Natural killer cell treated with Interleukin-12 subunit alpha and Interleukin-12 subunit beta and Interleukin-15 and Interleukin-18, amount 100 ng/mL, for 72 hours (primary cell): ENCODE measurements at places on chromosomes 4 and X. TPM values are rescaled to one million over a fixed set of nuclear protein-coding genes. Genes with fewer than 3 reads are reported as not detected.

The TMEM33 gene
- 78.1 TPM for total RNA-seq

The ADAM29 gene
- total RNA-seq = not detected

The FHL1 gene
- total RNA-seq = 6.7 TPM

The RS1 gene
- not detected for total RNA-seq

The PABPC1L2A gene
- not detected for total RNA-seq

The TET2 gene
- 39.2 TPM for total RNA-seq

The RBM47 gene
- 15.4 TPM for total RNA-seq

DNA sequence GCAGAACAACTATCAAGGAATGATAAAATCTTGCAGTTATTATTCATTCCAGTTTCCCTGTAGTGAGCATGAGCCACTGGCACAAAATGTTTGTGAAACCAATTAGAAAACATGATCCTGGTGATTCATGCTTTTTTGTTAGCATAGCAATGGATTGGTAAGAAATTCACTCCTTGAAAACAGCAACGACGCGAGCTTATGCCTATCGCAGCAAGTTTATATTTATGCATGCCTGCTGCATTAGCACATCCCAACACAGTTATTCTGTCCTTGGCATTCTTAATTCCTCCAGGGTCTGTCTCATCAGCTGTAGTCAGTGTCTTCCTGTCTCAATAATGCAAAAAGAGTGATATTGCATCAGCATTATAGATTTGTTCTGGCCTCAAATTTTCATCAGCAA, 975.9 kb downstream of the STIM2 start:
- H3K27me3 ChIP-seq = no peaks in the 10 kb centered on the region
- H3K4me3 ChIP-seq = no peak overlapping the region
- DNase-seq = no peak
- H3K27ac ChIP-seq = no peak overlapping the region
- no peaks in the 10 kb centered on the region for H3K36me3 ChIP-seq

GRCh38 chr4:74619931-74620702, 174.2 kb downstream of the BTC start:
- no peak for DNase-seq
- H3K36me3 ChIP-seq = no peaks in the 10 kb centered on the region
- no peak overlapping the region for H3K4me3 ChIP-seq
- H3K4me1 ChIP-seq = peaks cover 11% of the 10 kb centered on the region

- H3K4me3 ChIP-seq = no peak overlapping the region
- DNase-seq = no peak
- H3K4me1 ChIP-seq = peaks cover 6% of the 10 kb centered on the region
- peaks cover 4% of the 10 kb centered on the region for H3K36me3 ChIP-seq
- H3K27me3 ChIP-seq = peaks cover 54% of the 10 kb centered on the region
- H3K27ac ChIP-seq = no peak overlapping the region
These were observed 22.8 kb upstream of the SH3RF1 start for GRCh38 chr4:169293343-169294176.

GRCh38 chr4:10348241-10348640, 109.0 kb downstream of the ZNF518B start:
- H3K27me3 ChIP-seq = peaks cover 30% of the 10 kb centered on the region
- no peak for DNase-seq
- no peaks in the 10 kb centered on the region for H3K36me3 ChIP-seq
- H3K4me1 ChIP-seq = no peaks in the 10 kb centered on the region
- no peak overlapping the region for H3K27ac ChIP-seq

DNA sequence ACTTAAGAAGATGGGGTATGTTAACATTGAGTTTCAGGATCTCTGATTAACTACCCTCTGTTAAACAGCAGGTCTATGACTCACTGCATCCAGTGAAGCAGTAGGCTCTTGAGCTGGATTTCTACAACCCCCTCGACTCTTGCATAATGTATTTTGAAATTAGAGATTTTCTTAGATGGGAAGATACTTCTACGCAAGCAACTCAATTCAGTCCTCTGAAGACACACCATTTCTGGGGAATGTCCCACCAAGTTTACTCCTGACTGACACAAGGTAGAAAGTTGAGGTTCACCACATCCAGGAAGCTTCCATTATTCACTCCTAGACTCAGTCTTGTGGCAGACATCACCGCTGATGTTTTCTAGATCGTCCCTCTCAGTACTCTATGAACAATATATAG, 12.9 kb downstream of the PALLD start:
- no peak overlapping the region for H3K4me3 ChIP-seq
- DNase-seq = no peak
- no peak overlapping the region for H3K27ac ChIP-seq

GRCh38 chr4:184375027-184375426, 99.3 kb downstream of the IRF2 start:
- no peaks in the 10 kb centered on the region for H3K36me3 ChIP-seq
- H3K27ac ChIP-seq = no peak overlapping the region
- DNase-seq = no peak
- peaks cover 17% of the 10 kb centered on the region for H3K4me1 ChIP-seq
- no peaks in the 10 kb centered on the region for H3K27me3 ChIP-seq
- H3K4me3 ChIP-seq = peak overlapping the region; percentile 31

GRCh38 chr4:182023469-182023868, 219.7 kb upstream of the TENM3 start:
- DNase-seq = no peak
- H3K4me1 ChIP-seq = no peaks in the 10 kb centered on the region
- H3K4me3 ChIP-seq = no peak overlapping the region
- no peaks in the 10 kb centered on the region for H3K27me3 ChIP-seq

- no peaks in the 10 kb centered on the region for H3K36me3 ChIP-seq
- H3K4me3 ChIP-seq = peak overlapping the region; percentile 94
These were observed 1.1 kb downstream of the NUDT9 start for GRCh38 chr4:87423317-87424098.

DNA sequence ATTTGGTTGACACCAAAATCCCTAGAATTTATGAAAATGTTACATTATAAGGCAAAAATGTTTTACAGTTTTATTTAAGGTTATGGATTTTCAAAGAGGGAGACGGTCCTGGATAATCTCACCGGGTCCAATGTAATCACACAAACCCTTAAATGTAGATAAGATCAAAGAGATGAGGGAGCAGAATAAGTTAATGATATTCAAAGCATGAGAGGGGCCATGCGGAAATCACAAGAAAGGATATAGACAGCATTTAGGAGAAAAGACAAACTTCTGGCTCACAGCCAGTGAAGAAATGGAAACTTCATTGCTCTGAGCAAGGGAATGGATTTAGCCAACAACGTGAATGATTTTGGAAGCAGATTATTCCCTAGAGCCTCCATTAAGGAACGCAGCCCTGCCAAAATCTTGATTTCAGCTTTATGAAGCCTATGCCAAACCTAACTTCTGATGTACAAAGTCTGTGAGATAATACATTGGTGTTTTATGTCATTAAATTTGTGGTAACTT, 684.4 kb upstream of the GNPDA2 start:
- no peak for DNase-seq
- no peak overlapping the region for H3K4me3 ChIP-seq
- H3K4me1 ChIP-seq = no peaks in the 10 kb centered on the region
- no peak overlapping the region for H3K27ac ChIP-seq

DNA sequence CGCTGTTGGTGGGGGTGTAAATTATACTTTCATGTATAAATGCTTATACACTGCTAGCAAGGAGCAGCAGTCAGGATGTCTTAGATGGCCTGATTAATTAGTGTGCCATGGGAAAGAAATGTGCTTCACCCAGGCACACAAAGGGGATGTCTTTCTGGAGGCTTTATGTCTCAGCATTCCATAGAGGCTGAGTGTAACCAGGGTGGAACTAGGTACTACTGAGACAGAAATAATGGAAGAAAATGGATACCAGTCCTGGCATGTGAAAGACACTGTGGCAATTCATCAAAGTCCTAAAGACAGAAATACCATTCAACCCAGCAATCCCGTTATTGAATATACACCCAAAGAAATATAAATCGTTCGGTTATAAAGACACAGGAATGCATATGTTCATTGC, 52.5 kb downstream of the PF4 start:
- H3K4me1 ChIP-seq = no peaks in the 10 kb centered on the region
- H3K4me3 ChIP-seq = no peak overlapping the region
- DNase-seq = no peak

GRCh38 chrX:153956044-153956907, 11.8 kb upstream of the RENBP start:
- H3K27ac ChIP-seq = no peak overlapping the region
- DNase-seq = no peak
- H3K4me1 ChIP-seq = no peaks in the 10 kb centered on the region
- no peaks in the 10 kb centered on the region for H3K27me3 ChIP-seq

DNA sequence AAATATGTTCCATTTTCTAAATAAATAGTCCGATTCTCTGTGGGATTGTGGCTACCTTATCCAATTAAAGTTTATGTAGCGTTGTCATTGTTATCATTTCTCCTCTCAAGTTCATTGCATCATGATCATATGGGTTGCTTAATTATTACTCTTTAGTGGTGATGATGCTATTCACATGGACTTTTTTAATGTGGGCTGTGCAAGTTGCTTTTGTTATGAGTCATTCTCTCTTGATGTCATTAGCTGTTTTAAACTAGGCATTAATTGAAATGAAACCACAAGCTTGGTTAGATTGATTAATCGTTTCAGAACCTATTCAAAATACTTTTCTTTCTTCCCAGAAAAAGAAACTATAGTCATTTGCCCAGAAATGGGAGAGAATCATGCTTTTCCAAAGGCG, 38.2 kb downstream of the NHS start:
- no peak for DNase-seq
- no peaks in the 10 kb centered on the region for H3K27me3 ChIP-seq
- no peaks in the 10 kb centered on the region for H3K4me1 ChIP-seq
- H3K27ac ChIP-seq = no peak overlapping the region

GRCh38 chr4:53313510-53313909, 52.4 kb downstream of the SCFD2 start:
- H3K27me3 ChIP-seq = no peaks in the 10 kb centered on the region
- H3K4me3 ChIP-seq = no peak overlapping the region
- DNase-seq = no peak
- H3K4me1 ChIP-seq = peaks cover 18% of the 10 kb centered on the region

DNA sequence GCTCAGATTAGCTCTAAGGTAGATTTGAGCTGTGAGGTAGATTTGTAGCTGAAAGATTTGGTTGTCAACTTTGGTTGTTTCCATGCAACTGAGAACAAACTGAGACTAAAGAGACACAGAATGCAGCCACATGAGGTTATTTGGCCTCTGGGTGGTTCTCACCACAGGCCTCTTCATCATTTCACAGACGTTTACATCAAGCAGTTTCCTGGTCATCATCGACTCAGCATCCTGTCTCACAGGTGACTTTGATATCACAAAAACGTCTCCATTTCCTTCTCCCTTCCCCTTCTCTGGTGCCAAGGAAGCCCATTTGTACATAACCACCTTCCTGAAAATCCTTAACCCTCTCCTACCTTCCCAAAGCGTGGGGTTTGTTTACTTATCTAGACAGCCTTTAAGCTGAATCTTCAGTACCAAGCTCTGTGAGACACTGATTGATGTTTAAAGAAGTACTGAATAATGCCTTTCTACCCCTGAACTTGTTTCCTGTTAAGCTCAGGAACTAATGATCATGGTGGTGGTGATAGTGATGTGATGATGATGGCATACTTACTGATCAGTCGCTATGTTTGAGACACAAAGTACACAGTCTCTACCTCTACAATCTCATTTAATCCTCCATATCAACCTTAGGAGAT, 81.9 kb downstream of the FAM114A1 start:
- H3K27me3 ChIP-seq = peaks cover 8% of the 10 kb centered on the region
- no peak overlapping the region for H3K4me3 ChIP-seq
- no peak for DNase-seq
- H3K36me3 ChIP-seq = no peaks in the 10 kb centered on the region
- peaks cover 11% of the 10 kb centered on the region for H3K4me1 ChIP-seq
- no peak overlapping the region for H3K27ac ChIP-seq

GRCh38 chrX:17737710-17737985, 355 bp downstream of the SCML1 start:
- H3K4me3 ChIP-seq = peak overlapping the region; percentile 79
- no peak overlapping the region for H3K27ac ChIP-seq
- H3K36me3 ChIP-seq = peaks cover 5% of the 10 kb centered on the region

GRCh38 chr4:182263562-182263961, 20.4 kb downstream of the TENM3 start:
- no peaks in the 10 kb centered on the region for H3K36me3 ChIP-seq
- DNase-seq = no peak
- H3K27me3 ChIP-seq = no peaks in the 10 kb centered on the region
- no peak overlapping the region for H3K4me3 ChIP-seq
- no peak overlapping the region for H3K27ac ChIP-seq

- no peak overlapping the region for H3K4me3 ChIP-seq
- no peaks in the 10 kb centered on the region for H3K36me3 ChIP-seq
- no peaks in the 10 kb centered on the region for H3K4me1 ChIP-seq
- H3K27me3 ChIP-seq = peaks cover 13% of the 10 kb centered on the region
- no peak for DNase-seq
- no peak overlapping the region for H3K27ac ChIP-seq
These were observed 180.8 kb upstream of the ANXA3 start for GRCh38 chr4:78370631-78371372.

DNA sequence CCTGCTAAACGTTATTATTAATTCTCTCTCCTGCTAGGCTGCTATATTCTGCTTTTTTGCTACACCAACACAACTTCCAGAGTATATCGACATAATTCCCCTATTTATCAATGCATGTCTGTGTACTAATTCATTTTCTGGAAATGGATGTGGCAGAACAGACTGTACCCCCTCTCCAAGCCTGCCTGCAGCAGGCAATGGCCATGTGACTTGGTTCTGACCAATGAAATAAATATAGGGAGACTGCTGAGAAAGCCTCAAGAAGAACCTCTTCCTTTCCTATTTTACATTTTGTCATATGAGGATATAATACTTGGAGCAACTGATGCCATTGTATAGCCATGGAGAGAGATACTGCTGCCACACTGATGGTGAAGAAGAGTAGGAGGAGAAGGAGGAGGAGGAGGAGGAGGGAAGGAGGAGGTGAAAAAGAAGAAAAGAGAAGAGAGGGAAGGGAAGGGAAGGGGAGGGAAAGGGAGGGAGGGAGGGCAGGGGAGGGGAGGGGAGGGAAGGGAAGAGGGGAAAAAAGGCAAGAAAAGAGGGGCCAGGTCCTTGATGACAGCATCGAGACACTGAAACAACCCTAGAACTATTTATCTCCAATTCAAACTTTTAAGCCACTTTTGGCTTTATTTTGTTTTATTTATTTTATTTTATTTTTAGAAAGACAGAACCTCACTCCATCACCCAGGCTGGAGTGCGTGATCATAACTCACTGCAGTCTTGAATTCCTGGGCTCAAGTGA, 57.0 kb upstream of the SPP1 start:
- no peaks in the 10 kb centered on the region for H3K36me3 ChIP-seq
- H3K27me3 ChIP-seq = peaks cover 4% of the 10 kb centered on the region
- DNase-seq = no peak
- H3K27ac ChIP-seq = no peak overlapping the region

DNA sequence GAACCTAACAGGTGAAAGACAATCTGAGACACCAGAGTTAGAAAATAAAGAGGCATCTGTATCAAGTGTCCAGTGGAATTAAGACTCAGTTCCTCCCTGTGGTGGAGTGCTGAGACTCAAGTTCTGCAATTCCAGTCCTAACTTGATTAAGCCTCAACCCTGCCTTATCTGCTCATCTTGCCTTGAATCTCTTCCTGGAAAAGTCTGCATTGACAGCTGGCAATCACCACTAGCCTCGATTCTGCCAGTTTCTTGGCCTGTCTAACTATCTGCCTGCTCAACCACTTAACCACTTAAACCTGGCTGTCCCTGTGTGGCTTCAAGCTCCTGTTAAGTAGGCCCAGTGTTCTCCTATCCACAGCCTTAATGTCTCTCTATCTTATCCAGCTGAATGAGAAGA, 22.4 kb upstream of the NEIL3 start:
- DNase-seq = no peak
- H3K4me3 ChIP-seq = no peak overlapping the region
- H3K27ac ChIP-seq = no peak overlapping the region
- no peaks in the 10 kb centered on the region for H3K4me1 ChIP-seq
- H3K27me3 ChIP-seq = no peaks in the 10 kb centered on the region
